Fibroblast of gingiva (primary cell): ENCODE measurements at places on chromosomes 13 and 19.

- DNase-seq: peak; percentile 72
These were observed 22.3 kb downstream of the IER2 start for GRCh38 chr19:13172346-13173138.

GRCh38 chr13:31175847-31176532, 14.3 kb upstream of the HSPH1 start:
- peak; percentile 44 for DNase-seq

- DNase-seq: peak; percentile 97
These were observed 16.7 kb downstream of the TICAM1 start for GRCh38 chr19:4814625-4815425.

GRCh38 chr13:92260363-92260762, 861.9 kb downstream of the GPC5 start:
- DNase-seq: no peak

GRCh38 chr13:25429466-25429865, 57.7 kb downstream of the ATP8A2 start:
- DNase-seq: no peak

- peak; percentile 95 for DNase-seq
These were observed 9.4 kb upstream of the SPC24 start for GRCh38 chr19:11164879-11165406.

DNA sequence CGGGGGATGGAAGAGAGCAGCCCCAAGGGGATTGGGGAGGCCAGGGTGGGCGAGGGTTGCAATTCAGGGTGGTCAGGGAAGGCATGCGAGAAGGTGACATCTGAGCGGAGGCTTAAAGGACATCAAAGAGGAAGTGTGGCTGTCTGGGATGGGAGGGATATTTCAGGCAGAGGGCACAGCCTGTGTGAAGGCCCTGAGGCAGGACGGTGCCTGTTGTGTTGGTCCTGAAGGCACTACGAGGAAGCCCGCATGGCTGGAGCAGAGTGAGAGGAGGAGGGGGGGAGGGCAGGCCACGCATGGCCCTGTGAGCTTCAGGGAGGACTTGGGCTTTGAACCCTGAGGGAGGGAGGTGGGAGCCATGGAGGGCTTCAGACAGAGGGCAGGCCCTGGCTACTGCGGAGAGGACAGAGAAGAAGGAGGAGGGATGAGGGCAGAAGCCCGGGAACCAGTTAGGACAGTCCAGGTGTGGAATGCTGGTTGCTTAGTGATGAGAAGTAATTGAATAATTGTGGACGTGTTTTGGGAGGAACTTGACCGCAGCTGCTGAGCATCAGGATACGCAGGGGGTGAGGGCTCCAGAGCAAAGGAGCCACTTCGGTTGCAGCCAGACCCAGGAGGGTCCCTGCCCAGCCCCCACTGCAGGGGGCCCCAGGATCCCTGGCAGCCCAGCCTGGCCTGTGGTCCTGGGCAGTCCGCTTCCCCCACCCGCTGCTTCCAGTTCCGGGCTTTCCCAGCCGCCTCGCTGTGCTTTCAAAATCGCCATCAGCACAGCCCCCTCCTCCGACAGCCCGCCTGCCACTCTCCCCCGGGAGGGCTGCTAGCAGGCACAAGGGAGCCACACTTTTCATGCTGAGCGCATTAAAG, 6.2 kb downstream of the TLE6 start:
- peak; percentile 94 for DNase-seq

DNA sequence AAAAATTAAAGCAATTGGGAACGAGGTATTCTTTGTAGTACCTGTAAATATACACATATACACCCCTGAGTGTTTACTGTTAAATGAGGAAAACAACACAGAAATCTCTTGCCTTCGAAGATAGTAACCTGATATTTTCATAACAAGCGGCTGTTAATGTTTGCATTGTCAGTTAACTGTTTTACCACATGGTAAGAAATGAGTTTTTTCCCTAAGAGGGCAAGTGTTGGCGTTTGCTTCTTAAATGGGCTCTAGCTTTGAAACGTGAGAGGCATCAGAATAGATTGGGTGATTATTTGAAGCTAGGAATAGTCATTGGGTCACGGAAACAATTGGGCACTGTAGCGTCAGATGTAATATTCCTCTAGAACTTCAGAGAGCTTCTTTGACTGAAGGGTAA, 22.0 kb upstream of the UPF3A start:
- DNase-seq: no peak

DNA sequence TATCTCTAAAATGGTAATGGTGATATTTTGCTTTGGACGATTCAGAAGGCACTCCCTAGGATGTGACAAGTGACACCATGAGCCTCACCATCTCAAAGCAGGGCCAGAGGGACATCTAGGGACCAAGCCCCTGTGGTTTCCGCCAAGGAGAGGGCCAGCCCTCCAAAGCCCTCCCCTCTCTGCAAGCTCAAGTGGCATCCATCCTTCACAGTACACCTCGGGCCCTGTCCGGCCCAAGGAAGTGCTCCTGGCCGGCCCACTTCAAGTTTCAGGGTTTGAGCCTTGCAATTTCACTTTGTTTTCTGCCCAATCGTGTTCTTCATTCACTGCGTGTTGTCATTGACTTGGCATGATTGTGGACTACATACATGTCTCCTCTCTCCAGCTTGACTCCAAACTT, 82.5 kb downstream of the TSHZ3 start:
- DNase-seq: no peak

- no peak for DNase-seq
These were observed 235.8 kb upstream of the MIR17HG start for GRCh38 chr13:91111476-91112200.

GRCh38 chr19:27935669-27936068, 1277.3 kb downstream of the UQCRFS1 start:
- no peak for DNase-seq

DNA sequence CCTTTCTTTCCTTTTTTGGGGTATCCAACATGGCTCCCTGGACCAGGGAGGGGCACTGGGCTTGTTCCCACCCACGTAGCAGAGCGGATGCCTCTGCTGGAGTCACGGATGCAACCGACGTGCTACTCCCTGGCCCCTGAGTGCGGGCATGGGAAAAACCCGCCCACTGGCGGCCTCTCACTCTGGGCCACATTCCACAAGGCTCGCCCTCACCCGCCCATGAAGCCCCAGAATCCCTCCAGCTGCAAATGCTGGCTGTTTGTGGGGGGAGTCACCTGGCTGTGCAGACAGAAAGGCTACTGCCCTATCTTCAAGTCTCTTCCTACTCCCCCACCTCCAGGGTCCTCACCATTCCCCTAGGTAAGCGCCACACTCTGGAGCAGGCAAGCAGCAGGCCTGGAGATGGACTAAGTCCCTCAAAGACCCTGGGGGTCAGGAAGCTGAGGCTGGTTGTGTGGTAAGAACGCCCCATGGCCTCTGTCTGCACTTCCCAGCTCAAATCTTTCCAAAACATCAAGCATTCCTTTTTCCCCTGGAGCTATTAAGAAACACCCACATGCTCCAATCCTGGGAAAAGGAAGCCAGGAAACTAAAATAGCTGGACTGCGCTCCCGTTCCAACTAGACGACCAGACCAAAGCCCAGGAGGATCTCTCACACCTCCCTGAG, 17.9 kb upstream of the EPHX3 start:
- DNase-seq: peak; percentile 81

DNA sequence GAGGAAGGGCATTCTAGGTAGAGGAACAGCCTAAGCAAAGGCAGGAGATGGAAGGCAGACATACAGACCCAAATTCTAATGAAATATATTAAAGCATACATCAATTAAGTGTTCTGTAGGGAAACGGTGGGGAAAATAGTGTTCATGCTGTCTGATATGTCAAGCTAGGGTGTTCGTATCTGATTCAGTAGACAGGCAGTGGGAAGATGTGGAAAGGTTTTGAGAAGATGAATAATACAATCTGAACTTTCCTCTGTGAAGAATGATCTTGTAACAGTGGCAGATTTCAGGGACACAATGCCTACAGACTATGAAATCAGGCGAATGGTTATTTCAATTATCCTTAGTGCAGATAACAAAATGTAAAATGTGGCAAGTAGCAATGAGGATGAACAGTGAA, 594.2 kb downstream of the KCTD12 start:
- DNase-seq: no peak

DNA sequence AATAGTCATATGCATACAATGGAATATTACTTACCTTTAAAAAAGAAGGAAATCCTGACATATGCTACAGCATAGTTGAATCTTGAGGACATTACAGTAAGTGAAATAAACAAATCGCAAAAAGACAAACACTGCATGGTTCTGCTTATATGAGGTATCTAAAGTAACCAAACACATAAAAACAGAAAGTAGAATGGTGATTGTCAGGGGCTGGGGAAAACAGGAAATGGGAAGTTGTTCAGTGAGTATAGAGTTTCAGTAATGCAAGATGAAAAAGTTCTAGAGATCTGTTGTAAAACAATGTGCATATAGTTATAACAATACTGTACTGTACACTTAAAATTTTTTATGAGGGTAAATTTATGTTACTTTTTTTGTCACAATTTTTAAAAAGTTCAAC, 219.4 kb downstream of the KLF5 start:
- no peak for DNase-seq

- peak; percentile 64 for DNase-seq
These were observed 43.2 kb upstream of the TSHZ3 start for GRCh38 chr19:31392464-31392863.

GRCh38 chr19:15280048-15280725, 47.9 kb upstream of the EPHX3 start:
- peak; percentile 72 for DNase-seq
